ENCODE measurements at places on chromosomes 1 and 21.

- DNase-seq = no peak
Observed at GRCh38 chr1:41827991-41828570, 90.6 kb downstream of the HIVEP3 start.

- no peak for DNase-seq
Observed at GRCh38 chr1:47241114-47242113, 9.4 kb upstream of the TAL1 start.

DNA sequence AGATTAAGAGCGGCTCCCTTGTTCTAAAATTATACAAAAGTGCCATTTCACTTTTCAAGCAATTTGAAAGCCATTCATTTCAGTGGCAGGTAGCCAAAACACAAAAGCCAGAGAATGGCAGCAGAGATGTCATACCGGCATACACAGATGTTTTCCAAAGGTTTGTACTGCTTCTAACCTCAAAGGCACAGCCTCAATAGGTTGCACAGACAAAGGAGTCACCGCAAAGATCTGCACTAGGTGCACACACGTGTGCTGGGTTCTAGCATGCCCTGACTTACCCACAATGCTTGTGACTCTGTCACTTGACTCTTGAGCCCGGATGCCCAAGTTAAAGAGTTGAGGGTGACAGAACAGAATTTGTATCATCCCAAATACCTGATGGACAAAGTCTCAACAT is 448.9 kb upstream of the ADGRL2 start:
- DNase-seq = no peak

DNA sequence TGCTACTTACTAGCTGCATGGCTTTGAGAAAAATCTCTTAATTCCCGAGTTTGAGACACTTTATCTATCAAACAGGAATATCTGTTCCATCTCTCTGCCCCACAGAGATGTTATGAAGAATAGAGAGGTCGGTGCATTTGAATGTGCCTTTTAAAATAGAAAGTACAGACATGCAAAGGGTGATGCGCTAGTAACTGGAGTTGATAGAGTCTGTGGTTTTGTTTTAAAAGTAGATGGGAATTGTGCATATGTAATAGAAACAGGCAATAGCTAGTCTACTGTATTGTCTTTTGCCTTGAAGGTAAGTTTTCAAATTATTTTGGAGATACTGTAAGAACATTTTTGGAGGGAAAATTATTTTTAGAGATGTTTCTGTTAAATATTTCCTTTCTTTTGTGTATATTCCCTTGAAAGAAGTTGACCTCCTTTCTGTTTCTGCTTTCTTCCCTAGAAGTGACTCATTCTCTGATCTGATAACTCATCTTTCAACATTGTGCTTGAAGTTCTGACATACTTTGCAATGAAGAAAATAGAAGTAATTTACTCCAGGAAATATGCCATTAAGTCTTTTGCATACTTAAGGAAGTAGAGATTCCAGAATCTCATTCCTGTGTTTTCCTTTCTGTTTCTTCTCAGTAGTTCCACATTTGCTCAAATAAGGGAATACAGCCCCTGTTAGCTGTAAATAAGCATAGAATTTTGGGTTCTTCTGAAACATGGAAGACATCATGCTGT is 151.6 kb downstream of the SDCCAG8 start:
- DNase-seq = peak; percentile 29

DNA sequence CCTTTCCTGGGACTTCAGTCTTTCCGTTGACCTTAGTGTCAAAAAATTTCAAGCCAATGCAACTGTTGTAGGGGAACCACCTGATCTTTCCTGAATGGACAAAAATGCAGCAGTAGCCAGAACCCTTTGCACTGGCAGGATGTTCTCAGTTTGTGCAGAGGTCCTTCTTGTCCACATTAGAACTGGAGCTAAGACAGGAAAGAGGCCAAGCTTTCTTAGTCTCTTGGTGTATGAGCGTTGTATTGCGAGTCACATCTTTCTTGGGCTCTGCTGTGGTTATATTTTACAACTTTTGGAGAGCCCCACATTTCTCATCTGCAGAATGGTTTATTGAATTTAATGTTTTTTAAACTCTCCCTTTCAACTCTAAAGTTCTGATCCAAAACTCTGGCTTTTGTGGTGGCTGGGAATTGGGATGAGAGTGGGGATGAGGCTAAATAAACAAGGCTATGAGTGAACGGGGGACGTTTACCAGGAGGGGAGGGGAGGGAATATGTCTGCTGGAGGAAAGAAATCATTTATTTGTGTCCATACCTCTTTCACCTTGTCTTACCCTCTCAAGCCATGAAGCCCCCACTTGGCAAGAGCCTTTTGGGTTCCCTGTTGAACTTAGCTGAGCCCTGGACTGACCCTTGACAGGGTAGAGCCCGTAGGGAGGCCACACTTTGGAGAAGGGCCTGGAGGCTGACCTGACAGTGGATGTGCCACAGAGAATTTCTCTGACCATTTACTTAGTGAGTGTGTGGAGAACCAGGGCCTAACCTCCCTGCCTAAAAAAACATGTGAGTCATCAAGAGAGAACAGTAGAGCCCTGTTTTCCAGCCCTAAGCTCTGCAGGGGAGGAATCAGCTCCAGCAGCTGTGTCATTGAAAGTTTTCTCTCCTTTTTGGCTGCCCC is 586 bp downstream of the CHI3L2 start:
- no peak for DNase-seq

- no peak for DNase-seq
Observed at GRCh38 chr1:177950506-177950905, 19.4 kb downstream of the SEC16B start.

- DNase-seq = peak; percentile 79
Observed at GRCh38 chr21:29181799-29182470, 51.5 kb downstream of the MAP3K7CL start.

DNA sequence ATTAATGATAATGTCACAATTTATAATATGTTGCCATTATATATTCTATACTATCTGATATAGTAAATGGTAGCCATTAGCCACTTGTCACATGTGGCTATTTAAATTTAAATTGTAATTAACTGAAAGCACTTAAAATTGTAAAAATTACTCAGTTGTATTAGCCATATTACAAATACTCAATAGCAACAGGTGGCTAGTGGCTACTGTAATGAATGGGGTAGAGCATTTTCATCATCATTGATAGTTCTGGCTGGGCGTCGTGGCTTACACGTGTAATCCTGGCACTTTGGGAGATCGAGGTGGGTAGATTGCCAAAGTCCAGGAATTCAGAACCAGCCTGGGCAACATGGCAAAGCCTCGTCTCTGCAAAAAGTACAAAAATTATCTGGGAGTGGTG is 16.5 kb downstream of the ZBTB37 start:
- DNase-seq = no peak

GRCh38 chr1:27521336-27521831 is 31.4 kb upstream of the WASF2 start:
- DNase-seq = no peak
